Effector memory CD4-positive, alpha-beta T cell (primary cell): ENCODE measurements at places on chromosomes 11 and 22.
A peak's percentile ranks its signal among the peaks of the same experiment; 100 is the strongest.

DNA sequence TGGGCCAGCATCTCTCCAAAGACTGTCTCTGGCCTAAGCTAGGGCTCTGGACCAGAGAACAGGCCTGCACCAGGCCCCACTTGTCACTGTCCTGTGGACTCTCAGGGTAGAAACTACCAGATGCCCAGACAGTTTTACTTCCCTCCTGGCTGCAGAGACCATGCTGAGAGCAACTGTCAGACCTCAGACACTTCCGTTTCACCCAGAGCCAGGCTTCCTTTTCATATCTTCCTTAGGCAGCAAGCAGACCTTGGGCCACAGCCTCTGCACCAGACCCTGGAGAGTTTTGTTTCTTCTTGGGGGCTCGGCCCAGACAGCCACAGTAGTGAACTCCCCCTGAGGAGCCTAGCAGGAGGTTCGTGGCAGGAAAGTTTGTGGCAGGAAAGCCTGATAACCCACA lies 12.1 kb upstream of the FCHSD2 start:
- no peak overlapping the region for H3K4me3 ChIP-seq
- peak overlapping the region; percentile 22 for H3K27ac ChIP-seq
- no peak for DNase-seq
- H3K4me1 ChIP-seq: peaks cover 30% of the 10 kb centered on the region
- H3K27me3 ChIP-seq: no peaks in the 10 kb centered on the region

- H3K4me3 ChIP-seq: no peak overlapping the region
- no peaks in the 10 kb centered on the region for H3K27me3 ChIP-seq
- H3K27ac ChIP-seq: peak overlapping the region; percentile 4
- no peak for DNase-seq
- peaks cover 34% of the 10 kb centered on the region for H3K4me1 ChIP-seq
- no peaks in the 10 kb centered on the region for H3K36me3 ChIP-seq
Observed at GRCh38 chr11:45926536-45927331, 4.3 kb downstream of the LARGE2 start.

DNA sequence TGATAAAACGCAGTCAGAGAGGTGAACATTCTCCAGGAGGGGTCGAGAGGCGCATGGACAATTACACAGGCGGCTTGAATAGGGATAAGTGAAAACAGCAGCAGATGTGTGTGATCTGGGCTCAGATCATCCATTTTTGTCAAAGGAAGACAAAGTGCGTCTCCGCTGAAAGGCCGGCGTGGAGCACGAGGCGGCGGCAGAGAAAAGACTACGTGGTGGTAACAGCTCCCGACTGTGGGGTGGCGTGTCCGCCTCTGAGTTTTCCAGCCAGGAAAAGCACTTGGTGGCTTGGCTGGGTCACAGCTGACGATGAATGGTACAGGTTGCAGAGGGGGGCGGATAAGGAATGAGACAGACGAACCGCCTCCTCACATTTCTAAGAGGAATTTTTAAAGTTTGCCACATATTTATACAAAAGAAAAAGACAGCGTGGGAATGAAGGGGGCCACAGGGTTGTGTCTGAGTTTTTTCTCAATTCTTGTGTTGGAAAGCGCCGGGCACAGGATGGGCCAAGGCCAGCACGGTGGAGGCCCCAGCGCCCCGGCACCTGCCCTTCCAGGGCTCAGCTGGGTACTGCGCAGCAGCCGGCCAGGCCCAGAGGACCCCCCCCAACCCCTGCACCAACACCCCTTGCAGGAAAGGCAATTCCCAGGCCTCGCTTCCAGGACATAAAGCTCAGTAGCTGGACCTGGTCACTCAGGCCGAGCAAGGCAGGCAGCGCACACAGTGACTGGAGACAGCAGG lies 80.4 kb downstream of the TRMU start:
- no peaks in the 10 kb centered on the region for H3K27me3 ChIP-seq
- DNase-seq: no peak

- no peak overlapping the region for H3K4me3 ChIP-seq
- no peaks in the 10 kb centered on the region for H3K36me3 ChIP-seq
- DNase-seq: no peak
- no peaks in the 10 kb centered on the region for H3K27me3 ChIP-seq
Observed at GRCh38 chr22:42418811-42419242, 13.4 kb downstream of the NFAM1 start.

- no peaks in the 10 kb centered on the region for H3K4me1 ChIP-seq
- no peak overlapping the region for H3K4me3 ChIP-seq
- no peak for DNase-seq
- no peaks in the 10 kb centered on the region for H3K36me3 ChIP-seq
- no peak overlapping the region for H3K27ac ChIP-seq
- H3K27me3 ChIP-seq: no peaks in the 10 kb centered on the region
Observed at GRCh38 chr11:111400595-111400994, 21.5 kb upstream of the POU2AF1 start.

GRCh38 chr11:19821412-19821875 lies 108.8 kb downstream of the NAV2 start:
- H3K36me3 ChIP-seq: no peaks in the 10 kb centered on the region
- no peaks in the 10 kb centered on the region for H3K4me1 ChIP-seq
- no peak for DNase-seq
- H3K27me3 ChIP-seq: no peaks in the 10 kb centered on the region
- H3K27ac ChIP-seq: no peak overlapping the region
